ENCODE measurements at places on chromosomes 5 and 9. TPM values are rescaled to one million over a fixed set of nuclear protein-coding genes. Genes with fewer than 3 reads are reported as not detected.

The SYNPO gene
- 73.9 TPM for total RNA-seq

DNA sequence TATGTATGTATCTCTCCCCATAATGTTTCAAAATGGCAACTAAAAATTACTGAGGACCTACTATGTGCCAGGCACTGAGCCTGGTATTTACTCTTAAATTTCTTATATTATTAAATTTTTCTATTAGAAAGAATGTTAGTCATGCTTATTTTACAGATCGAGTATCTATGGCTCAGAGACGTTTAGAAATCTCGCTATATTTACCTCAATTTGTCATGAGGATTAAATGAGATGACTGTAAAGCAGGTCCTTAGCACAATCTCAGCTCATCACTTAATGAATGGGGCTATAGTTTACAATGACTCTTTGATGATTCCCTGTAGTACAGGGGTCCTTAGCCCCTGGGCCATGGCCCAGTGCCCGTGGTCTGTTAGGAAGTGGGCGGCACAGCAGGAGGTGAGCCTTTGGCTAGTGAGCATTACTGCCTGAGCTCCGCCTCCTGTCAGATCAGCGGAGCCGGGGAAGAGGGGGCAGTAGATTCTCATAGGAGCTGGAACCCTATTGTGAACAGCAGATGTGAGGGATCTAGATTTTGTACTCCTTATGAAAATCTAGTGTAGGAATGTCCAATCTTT, 15.5 kb downstream of the ENC1 start:
- no peak for DNase-seq

DNA sequence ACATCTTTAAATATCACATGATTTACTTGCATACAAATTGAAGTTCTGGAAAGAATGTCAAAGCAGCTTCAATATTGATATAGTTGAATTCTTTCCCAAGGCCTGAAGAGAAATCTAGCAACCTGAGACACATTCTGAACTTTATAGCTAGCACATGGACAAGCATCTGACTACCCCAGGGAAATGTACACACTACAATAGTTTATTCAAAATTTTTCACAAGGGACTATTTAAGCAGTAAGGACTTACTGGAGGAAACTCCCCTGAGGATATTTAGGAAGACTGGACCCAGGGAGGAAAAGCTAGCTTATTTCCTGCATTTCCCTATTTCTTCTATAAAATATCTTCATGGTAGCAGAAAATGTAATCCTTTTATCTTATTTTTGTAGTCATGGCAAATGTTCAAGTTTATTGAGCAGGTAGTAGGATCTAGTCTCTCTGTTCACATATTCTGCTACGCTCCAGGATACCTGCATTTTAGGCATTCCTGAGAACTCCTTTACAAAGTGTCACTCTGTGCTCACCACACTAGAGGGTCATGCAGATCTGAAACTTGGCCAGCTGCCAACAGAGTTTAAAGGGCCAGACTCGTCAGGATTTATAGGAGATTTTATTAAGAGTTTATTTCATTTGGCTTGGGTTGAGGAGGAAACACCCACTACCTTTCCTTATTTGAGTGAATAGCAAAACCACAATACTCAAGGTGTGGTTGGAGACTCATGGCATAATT, 348.4 kb upstream of the FTMT start:
- no peak for DNase-seq

GRCh38 chr5:108141676-108142075, 240.2 kb downstream of the FBXL17 start:
- DNase-seq, result no peak

Measured in ureter (tissue), 1 donor.